ENCODE measurements at places on chromosomes 2 and 18.

DNA sequence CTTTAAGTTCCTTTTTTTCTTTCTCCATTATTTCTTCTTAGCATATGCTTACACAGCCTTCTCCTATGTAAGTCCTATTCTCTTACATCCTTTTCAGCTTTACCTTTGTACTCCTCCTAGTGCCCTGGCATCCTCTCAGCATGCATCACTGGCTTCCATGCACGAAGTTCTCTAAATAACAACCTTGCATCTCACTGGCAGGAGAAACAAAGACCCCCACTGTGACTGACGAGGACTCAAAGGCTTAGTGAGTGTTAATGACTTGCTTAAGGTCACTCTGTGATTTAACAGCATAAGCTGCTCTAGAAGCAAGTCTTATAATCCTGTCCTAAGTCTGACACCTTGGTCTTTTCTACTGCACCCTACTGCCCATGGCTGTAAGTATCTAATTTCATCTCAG lies 1236.0 kb upstream of the CELF4 start:
- DNase-seq: no peak

DNA sequence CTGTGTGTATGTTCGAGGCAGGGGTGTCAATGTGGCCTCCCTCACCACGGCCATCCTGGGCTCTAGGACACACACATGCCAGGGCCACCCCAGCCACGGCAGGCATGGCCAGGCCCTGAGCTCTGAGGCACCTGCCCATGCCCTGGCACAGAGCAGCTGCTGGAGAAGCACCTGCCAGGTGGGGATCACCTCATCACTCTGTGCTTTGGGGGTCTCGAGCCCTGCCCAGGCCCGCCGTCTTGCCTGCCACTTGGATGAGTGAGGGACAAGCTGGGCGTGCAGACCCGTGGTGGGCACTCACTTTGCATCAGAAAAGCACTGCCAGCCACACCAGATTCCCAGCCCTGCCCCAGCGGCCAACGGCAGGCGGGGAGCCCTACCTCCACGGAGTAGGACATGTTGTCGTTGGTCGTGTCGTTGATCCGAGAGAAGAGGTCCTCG lies 33.1 kb downstream of the KIF1A start:
- no peak for DNase-seq

GRCh38 chr2:191231995-191232394 lies 13.2 kb upstream of the MYO1B start:
- no peak for DNase-seq

DNA sequence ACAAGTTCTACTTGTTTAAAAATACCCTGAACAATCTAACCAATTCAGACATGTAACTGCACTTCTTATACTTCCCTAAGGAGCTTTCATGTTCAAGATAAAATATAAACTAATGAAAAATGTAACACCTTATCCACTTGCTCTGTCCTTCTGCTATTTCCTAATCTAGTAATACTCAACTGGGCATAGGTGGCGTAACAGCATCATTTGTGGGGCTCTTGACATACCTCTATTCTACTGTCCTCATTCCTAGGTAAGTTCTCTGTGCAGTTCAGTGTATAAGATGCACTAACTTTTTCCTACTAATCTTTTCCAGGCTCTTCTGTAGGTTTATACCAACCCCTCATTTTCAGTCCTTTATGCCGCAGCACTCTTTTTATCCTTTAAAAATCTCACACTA lies 36.7 kb downstream of the PRKD3 start:
- peak; percentile 33 for DNase-seq

DNA sequence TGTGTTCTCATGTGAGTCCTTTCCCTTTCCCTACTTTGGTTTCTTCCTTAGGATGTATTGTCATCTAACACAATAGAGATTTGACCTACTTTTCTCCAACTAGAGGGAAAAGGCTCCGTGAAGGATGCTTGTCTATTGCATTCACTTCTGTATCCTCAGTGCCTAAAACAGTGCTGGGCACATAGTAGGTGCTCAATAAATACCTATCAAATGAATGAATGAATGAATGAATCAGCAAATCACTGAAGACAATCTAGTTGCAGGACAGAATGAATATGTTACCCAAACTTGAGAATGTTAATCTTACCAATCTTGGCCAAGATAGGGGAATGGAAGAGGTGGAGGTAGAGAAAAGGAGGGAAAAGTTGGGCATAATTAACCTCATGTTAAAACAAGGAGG lies 277.0 kb upstream of the FBXO11 start:
- no peak for DNase-seq

GRCh38 chr2:19676770-19677169 lies 225.0 kb downstream of the TTC32 start:
- peak; percentile 19 for DNase-seq

DNA sequence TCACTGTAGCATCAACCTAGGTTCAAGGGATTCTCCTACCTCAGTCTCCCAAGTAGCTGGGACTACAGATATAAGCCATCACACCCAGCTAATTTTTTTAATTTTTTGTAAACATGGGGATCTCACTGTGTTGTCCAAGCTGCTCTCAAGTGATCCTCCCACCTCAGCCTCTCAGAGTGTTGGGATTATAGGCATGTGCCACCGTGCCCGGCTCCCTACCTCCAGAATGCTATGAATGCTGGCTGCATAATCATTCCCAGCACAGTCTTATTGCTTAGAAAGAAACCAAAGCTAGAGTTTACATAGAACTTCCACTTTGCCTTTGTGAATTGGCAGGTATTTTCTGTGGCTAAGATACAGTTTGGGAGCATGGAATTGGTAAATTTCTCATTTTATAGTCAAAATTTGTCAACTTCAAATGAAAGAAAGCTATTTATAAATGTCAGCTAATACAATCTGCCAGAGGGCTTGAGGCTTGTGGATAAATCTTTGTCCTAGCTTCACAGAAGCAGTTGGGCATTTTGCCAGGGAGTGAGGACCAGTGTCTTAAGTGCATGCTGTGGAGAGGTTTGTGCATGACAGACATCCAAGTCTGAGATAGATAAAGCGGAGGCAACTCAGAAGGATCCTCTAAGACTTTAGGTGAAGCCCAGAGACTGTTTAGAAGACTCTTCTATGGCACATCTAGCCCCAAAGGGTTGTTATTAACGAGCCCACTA lies 175.4 kb downstream of the ANTXR1 start:
- peak; percentile 5 for DNase-seq

DNA sequence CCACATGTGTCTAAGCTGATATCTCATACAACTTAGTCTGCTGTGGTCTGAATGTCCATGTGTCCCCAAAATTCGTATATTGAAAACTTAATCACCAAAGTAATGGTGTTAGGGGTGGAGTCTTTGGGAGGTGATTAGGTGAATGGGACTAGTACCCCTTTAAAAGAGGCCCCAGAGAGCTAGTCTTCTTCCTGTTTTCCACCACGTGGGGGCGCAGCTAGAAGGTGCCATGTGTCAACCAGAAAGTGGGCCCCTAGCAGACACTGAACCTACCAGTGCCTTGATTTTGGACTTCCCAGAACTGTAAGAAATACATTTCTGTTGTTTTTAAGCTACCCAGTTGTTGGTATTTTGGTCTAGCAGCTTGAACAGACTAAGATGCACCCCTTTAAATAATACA lies 86.6 kb downstream of the ASB1 start:
- peak; percentile 51 for DNase-seq

DNA sequence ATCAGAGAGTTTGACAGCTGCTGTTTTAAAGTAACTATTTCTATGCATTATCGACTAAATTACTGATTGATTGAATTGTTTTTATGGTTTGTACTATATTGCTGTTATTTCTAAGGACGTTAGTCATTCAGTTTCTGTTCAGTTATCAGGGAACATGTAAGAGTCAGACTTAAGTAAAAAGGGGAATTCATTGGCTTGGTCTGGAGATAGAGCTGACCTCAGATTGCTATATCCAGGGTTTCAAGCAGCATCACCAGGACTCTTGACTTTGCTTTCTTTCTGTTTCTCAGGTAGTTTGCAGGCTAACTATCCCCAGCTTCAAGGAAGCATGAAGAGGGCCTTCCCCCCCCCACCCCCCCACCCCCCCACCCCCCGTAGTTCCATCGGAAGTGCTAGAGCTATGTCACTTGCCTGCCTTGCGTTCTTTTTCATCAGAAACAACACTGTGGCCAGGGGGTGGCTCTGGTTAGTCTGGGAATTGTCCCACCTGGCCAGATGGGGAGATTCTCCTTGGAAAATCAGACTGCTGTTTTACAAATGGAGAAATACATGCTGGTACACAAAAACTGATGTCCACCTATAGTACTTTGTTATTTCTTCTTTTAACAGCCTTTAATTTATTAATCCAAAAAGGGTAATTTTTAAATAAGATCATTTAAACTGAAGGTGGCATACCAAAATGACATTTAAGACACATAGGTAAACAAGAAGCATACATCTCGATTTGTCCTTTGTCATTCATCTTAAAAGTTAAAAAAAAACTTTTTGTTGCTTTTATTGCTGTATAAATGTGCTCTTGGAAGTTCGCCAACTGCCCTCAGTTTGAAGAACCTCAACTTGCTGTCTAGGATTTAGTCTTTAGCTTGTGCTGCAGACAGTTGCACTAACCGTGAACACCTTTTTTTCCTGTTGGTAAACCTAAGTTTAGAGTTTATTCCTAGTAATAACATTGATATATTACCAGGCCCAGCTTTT lies 9.4 kb downstream of the SMAD4 start:
- peak; percentile 9 for DNase-seq

- DNase-seq: no peak
Observed at GRCh38 chr2:233350708-233351107, 3.6 kb upstream of the DGKD start.

DNA sequence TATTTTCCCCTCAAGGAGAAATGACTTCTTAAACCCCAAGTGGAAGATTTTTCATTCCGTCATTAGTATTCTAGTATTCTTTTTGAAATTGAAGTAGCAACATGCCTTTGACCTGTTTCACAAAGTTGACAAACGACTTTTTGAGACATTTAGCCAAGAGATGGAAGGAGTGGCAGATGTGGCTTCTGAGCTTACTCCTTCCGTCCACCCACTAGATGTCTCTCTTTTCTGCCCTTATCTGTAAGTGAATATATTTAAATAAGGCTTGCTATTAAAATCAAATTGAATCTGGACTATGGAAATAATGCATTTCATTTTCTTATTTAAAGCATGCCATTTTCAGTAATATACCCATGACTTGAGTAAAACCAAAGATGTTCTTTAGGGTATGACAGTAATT lies 74.1 kb downstream of the ACTR3 start:
- DNase-seq: no peak

GRCh38 chr2:85795331-85796045 lies 41.7 kb downstream of the ATOH8 start:
- DNase-seq: no peak

DNA sequence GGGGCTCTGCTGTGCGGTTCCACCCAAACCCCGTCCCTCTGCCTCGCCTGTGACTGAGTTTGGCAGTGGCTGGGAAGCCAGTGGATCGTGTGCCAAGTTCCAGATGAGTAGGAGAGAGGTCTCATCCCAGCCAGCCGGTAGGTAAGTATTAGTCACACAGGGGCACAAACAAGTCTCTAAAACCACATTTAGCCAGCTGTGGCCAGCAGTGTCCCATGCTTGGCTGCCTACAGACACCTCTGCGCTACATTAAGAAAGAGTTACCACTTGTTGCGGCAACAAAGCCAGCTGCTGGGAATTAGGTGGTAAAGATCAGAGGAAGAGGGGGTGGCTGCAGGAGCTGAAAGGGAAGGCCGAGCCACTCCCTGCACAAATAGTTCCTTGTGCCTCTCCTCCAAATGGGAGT lies 81.2 kb downstream of the GATA6 start:
- DNase-seq: no peak

GRCh38 chr2:199806179-199806578 lies 44.8 kb downstream of the FTCDNL1 start:
- DNase-seq: no peak

DNA sequence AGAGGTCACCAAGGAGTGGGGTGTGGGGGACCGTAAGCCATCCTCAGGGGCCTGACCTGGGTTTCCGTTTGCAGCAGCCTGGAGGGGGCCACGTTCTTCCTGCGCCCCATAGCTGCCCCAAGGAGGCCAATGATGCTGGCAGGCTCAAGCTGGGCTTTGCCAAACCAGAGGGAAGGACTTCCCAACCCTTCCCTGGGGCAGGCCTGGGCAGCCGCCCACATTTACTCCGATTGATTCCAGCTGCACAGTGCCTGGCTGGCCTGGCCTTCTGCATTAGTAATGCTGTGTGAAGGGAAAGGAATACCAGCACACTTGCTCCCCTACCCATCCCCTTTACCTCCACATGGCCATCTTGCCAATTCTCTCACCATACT lies 360.6 kb upstream of the SLC14A2 start:
- DNase-seq: no peak

GRCh38 chr2:142270291-142270690 lies 139.5 kb upstream of the LRP1B start:
- no peak for DNase-seq

DNA sequence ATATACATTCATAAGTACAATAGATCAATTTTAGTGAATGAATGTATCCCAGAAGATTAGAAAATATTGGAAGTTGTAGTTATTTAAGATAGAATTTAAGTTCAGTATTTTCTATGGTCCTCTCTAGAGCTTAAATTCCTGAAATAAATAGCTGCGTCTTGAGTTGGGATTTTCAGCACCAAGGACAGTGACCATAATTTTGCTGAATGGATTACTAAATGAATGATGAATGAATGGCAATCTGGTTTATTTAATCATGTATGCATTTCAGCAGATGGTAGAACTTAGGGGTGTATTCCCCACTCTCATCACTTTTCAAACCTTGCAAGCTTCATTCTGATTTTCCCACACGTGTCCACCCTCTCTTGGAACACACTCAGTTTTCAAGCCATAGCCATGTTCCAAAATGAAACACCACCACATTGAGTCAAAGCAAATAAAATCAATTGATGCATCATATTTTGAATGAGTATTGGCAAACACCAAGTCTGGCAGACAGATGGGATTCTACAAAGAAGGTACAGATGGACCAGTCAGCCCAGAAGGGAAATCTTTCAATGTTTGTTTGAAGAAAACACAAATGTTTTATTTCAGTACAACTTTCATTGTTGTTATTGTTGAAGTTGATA lies 362.2 kb upstream of the NXPH2 start:
- peak; percentile 37 for DNase-seq

DNA sequence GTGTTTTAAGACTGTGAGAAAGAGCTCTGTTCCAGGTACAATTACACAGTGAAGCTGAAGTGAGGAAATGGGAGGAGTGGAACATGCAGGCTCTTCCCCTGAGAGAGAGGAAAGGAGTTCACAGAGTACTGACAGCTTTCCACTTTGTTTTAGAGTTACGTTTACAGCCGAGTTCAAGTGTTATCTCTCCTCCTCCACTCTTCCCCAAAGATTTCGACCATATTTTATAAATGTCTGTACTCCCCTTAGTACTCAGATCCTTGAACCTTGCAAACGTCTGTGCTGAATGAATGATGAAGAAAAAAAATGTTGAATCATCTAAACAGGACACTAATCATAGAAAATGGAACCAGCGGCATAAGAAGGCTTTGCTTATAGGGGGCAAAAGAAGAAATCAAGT lies 121.6 kb downstream of the THADA start:
- no peak for DNase-seq

GRCh38 chr2:100012561-100012960 lies 129.8 kb downstream of the AFF3 start:
- no peak for DNase-seq

GRCh38 chr2:12819103-12819475 lies 102.4 kb downstream of the TRIB2 start:
- no peak for DNase-seq
